ENCODE measurements at places on chromosomes 6 and 20.

DNA sequence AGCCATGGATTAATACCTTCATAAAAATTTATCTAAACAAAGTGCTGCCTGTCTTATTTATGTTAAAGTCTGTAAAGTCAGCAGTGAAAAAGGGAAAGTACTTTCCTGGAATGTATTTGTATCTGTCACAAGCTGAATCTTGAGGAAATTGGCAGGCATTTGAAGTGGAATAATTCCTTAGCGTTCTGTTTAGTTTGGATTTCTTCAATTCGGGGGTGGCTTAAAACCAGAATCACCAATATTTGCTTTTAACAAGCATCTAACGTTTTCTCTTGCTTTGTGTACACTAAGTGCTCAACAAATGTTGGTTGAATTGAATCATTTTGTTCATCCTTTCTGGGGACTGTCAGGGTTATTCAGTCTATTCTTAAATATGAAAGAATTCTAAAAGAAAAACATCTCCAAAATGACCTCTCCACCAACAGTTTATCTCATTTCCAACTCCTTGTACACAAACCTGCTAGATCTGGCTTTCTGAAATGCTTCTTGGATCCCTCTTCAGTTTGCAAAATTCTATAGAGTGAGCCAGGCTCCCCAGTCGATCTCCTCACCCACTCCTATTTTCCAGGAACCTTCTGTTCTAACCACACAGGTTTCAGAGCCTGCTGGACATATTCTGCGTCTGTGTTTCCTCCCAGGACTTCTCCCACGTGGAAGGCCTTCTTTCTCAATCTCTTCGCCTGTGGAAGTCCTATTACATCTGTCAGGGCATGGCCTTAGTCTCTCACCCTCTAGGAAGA lies 2.0 kb upstream of the NPEPL1 start:
- no peak for DNase-seq

GRCh38 chr20:9500121-9500520 lies 14.3 kb upstream of the LAMP5 start:
- no peak for DNase-seq

- DNase-seq: peak; percentile 1
These were observed 790.1 kb upstream of the SLC35B3 start for GRCh38 chr6:9225441-9225871.

- no peak for DNase-seq
These were observed 213.5 kb downstream of the MOXD1 start for GRCh38 chr6:132187816-132188215.

DNA sequence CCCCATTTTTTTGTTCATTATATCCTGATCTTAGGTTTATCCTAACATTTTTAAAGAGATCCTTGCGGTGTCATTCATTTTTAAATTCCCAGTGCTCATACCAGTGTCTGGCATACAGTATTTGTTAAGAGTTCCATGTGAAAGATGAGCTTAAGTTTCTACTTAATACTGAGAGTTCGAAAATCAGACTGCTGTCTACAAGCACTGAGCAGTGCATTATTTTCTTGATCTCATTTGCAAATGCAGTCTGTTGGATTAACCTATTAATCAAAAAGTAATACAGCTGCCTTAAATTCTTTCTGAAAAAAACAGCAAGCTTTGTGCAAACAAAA lies 663 bp downstream of the COQ3 start:
- no peak for DNase-seq

- DNase-seq: no peak
These were observed 25.3 kb downstream of the MBOAT1 start for GRCh38 chr6:20186981-20187380.

GRCh38 chr20:60132827-60133670 lies 174.8 kb downstream of the CDH26 start:
- no peak for DNase-seq

DNA sequence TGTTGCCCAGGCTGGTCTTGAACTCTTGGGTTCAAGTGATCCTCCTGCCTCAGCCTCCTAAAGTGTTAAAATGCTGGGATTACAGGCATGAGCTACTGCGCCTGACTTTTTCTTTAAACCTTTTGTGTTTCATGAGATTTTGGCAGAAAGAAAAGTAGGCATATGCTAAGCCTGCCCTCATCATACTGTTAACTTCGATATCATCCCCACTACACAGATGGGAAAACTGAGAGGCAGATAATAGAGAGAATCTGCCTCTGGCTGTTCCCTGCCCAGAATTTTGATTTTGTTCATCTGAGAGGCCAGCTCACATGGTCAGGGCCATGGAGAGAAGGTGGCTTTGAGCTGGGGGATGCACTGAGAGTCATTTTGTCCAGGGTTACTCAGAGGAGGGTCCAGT lies 7.5 kb downstream of the PABPC1L start:
- no peak for DNase-seq

Data from NCI-H1105 treated with DMSO at 0.1 percent for 48 hours (cell line).